MV-4-11 (cell line): ENCODE measurements at places on chromosomes 11 and 22.
A peak's percentile ranks its signal among the peaks of the same experiment; 100 is the strongest.

GRCh38 chr11:109425554-109425953 is 3.6 kb downstream of the C11orf87 start:
- peak; percentile 7 for DNase-seq

- DNase-seq = no peak
These were observed 86.8 kb downstream of the DEPDC5 start for GRCh38 chr22:31840585-31840984.

DNA sequence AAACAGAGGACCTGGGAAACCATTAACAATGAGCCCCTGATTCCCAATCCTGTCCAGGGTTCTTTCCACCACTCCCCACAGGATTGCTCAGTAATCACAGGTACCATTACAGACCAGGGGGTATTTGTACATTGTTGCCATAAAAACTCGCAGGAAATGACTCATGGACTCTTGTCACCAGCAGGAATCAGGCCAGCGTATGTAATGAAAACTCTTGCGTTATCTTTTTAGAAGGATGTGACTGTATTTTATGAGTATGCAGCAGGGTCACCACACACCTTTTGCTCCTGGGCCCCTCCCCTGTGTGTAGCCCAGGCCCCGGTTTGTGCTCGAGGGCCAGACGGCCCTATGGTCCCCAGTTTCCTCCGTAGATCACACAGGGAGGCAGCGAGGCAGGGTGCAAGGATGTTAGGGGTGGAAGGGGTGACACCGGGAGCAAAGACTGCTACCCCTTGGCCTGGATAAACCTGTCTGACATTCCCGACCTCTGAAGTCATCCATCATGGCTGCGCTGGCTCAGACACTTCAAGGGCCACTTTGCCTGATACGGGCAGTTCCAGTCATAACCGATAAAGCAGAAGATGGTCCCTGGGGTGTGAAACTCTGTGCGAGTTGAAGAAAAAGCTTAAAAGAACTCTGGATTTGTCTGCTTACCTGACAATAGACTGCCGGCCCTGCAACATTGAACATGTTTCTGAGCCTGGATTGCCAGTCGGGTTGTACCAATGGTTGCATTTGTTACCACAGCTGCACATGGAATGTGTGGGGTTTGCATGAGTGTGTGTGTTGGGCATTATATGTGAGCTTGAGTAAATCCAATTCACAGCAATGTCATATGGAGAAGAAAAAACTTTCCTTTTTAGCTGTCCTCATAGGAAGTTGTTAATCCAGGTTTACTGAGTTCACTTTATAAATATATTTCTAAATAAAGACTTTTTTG is 56.9 kb downstream of the MICAL2 start:
- DNase-seq = peak; percentile 73

DNA sequence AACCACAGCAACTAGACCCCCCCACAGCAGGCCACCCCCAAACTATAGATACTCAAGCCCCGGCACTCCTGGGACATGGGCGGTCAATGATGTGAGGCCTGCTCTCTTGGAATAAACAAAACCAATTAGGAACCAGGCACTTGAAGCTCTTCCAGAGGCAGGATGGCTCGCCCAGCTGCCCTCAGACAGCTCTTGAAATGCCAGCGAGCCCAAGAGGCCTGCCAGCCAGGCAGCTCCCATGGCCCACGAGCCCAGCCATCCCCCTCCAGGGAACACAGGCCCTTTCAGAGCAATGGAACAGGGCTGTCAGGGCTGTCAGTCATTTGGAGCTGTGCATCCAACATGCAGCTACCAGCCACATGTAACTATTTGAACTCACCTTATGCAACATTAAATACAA is 34.0 kb upstream of the TFIP11 start:
- DNase-seq = no peak
